ENCODE measurements at places on chromosomes 1 and 21.

GRCh38 chr1:19596065-19596713 lies 47.9 kb upstream of the NBL1 start:
- DNase-seq = no peak
- peak overlapping the region; percentile 87 for H3K4me3 ChIP-seq
- no peaks in the 10 kb centered on the region for H3K36me3 ChIP-seq
- peaks cover 48% of the 10 kb centered on the region for H3K4me1 ChIP-seq
- no peaks in the 10 kb centered on the region for H3K27me3 ChIP-seq

DNA sequence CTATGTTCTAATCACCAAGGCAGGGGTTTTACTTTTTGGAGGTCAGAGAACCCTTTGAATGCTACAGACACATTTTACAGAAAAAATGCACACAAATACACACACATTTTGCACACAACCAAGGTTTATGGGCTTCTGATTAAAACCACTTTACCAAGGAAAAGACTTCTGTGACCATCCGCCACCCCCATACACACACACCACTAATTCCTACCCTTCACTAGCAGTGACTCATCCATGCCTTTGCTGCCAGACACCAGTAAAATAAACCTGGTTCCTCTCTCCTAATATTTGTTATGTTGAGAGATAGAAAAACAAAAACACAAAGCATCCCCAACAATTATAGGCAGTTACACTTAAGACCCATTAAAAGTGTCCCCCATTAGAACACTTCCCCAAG lies 12.9 kb downstream of the PIGM start:
- no peaks in the 10 kb centered on the region for H3K36me3 ChIP-seq
- no peaks in the 10 kb centered on the region for H3K27me3 ChIP-seq
- DNase-seq = no peak
- H3K4me3 ChIP-seq = no peak overlapping the region
- H3K27ac ChIP-seq = no peak overlapping the region

- H3K36me3 ChIP-seq = peaks cover 16% of the 10 kb centered on the region
- peaks cover 67% of the 10 kb centered on the region for H3K4me1 ChIP-seq
- peak; percentile 91 for DNase-seq
Observed at GRCh38 chr1:42957880-42958487, 684 bp downstream of the SLC2A1 start.

- H3K36me3 ChIP-seq = no peaks in the 10 kb centered on the region
- H3K4me3 ChIP-seq = no peak overlapping the region
- no peak for DNase-seq
- H3K27ac ChIP-seq = no peak overlapping the region
Observed at GRCh38 chr21:25464275-25464674, 143.0 kb downstream of the MRPL39 start.

GRCh38 chr1:30616759-30617158 lies 106.6 kb downstream of the MATN1 start:
- peaks cover 48% of the 10 kb centered on the region for H3K27me3 ChIP-seq
- no peak overlapping the region for H3K4me3 ChIP-seq
- no peak overlapping the region for H3K27ac ChIP-seq
- no peak for DNase-seq

- no peak overlapping the region for H3K27ac ChIP-seq
- no peak overlapping the region for H3K4me3 ChIP-seq
- no peak for DNase-seq
- H3K36me3 ChIP-seq = no peaks in the 10 kb centered on the region
- no peaks in the 10 kb centered on the region for H3K27me3 ChIP-seq
Observed at GRCh38 chr1:52186449-52186848, 44.6 kb downstream of the ZFYVE9 start.

DNA sequence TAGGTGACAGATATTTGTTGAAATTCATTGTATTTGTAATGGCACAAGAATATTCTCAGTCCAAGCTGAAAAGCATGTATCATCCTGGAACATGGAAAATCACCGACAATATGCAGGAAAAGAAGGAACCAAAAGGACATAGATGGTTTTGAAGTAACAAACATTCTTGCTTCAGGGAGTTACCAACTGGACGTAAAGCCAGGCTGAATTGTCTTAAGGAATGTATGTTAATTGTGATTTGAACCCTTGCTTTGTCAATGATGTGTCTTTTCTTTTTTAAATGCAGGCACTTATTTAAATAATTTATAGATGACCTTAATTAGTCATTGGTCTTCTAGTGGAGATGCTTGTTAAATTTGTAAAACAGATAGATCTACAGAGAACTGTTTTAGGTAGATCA lies 489.4 kb upstream of the ZP4 start:
- no peaks in the 10 kb centered on the region for H3K4me1 ChIP-seq
- no peak overlapping the region for H3K27ac ChIP-seq
- no peaks in the 10 kb centered on the region for H3K36me3 ChIP-seq
- DNase-seq = no peak

GRCh38 chr1:231702804-231703203 lies 76.2 kb downstream of the DISC1 start:
- no peaks in the 10 kb centered on the region for H3K27me3 ChIP-seq
- no peak for DNase-seq
- H3K27ac ChIP-seq = no peak overlapping the region
- H3K4me3 ChIP-seq = no peak overlapping the region
- H3K36me3 ChIP-seq = no peaks in the 10 kb centered on the region

- no peaks in the 10 kb centered on the region for H3K4me1 ChIP-seq
- H3K27me3 ChIP-seq = no peaks in the 10 kb centered on the region
- no peaks in the 10 kb centered on the region for H3K36me3 ChIP-seq
- H3K27ac ChIP-seq = no peak overlapping the region
- DNase-seq = no peak
Observed at GRCh38 chr1:3333903-3334302, 120.6 kb upstream of the ARHGEF16 start.

DNA sequence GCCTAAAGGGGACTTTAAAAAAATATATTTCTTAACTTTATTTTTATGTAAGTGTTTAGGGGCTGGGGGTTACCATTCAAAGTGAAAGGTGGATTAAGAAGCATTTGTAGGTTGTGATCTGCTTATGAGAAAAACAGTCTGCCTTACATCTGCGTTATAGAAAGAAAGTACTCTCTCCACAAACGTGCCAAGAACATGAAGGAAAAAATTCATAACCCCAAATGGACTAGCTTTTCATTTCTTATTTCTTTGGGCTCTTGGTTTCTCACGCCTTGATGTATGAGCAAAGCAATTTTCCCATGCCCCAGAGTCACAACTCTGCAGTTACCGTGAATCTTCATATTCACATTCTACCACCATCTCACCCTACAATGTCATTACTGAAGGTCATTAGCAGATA lies 1165.1 kb upstream of the ADGRL4 start:
- H3K27ac ChIP-seq = no peak overlapping the region
- H3K4me1 ChIP-seq = no peaks in the 10 kb centered on the region
- H3K4me3 ChIP-seq = no peak overlapping the region
- no peaks in the 10 kb centered on the region for H3K27me3 ChIP-seq

GRCh38 chr1:20726932-20727745 lies 5.4 kb downstream of the SH2D5 start:
- H3K27ac ChIP-seq = no peak overlapping the region
- peaks cover 1% of the 10 kb centered on the region for H3K4me1 ChIP-seq
- no peak for DNase-seq
- peaks cover 44% of the 10 kb centered on the region for H3K27me3 ChIP-seq
- H3K4me3 ChIP-seq = no peak overlapping the region

DNA sequence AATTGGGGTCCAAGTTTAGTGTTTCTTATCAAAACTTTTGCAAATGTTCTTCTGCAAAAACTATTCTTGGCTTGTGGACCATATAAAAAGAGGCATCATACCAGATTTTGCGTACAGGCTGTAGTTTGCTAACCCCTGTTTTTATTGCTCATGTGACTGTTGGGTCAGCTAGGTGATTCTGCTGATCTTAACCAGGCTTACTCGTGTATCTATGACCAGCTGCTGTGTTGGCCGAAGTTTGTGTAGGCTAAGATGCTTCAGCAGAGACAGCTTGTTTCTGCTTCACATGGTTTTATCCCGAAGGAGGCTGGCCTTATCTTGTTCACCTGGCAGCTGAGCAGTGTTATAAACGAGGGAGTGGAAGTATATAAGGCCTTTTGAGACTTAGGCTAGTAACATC lies 38.2 kb downstream of the POU2F1 start:
- H3K27me3 ChIP-seq = no peaks in the 10 kb centered on the region
- no peaks in the 10 kb centered on the region for H3K36me3 ChIP-seq
- H3K27ac ChIP-seq = no peak overlapping the region
- DNase-seq = no peak
- H3K4me3 ChIP-seq = no peak overlapping the region
- peaks cover 27% of the 10 kb centered on the region for H3K4me1 ChIP-seq

DNA sequence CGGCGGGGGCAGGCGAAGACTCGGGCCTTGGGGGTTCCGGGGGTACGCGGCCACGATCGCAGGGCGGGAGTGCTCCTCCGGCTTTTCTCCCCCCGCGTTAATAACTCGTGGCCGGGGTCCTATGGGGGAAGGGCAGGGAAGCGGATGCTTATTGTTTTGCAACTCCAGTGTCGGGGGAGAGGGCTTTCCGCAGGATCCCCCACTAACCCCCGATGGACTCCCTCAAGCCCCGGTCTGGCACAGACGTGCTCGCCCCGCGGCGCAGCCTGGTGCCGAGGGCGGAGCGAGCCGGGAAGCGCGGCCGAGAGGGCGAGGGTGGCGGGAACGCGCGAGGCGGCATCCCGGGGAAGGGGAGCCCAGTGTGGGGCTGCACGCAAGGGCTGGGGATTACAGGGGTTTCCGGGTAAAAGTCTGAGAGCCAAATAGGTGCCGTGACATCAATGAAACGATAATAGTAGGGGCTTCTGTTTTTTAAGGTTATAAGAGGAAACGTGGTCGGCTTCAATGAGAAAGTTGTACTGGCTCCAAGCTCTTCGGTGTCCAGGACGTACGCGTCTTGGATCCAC lies 772 bp downstream of the UCK2 start:
- H3K27me3 ChIP-seq = no peaks in the 10 kb centered on the region
- peak overlapping the region; percentile 75 for H3K4me3 ChIP-seq
- H3K27ac ChIP-seq = peak overlapping the region; percentile 87
- H3K36me3 ChIP-seq = no peaks in the 10 kb centered on the region

DNA sequence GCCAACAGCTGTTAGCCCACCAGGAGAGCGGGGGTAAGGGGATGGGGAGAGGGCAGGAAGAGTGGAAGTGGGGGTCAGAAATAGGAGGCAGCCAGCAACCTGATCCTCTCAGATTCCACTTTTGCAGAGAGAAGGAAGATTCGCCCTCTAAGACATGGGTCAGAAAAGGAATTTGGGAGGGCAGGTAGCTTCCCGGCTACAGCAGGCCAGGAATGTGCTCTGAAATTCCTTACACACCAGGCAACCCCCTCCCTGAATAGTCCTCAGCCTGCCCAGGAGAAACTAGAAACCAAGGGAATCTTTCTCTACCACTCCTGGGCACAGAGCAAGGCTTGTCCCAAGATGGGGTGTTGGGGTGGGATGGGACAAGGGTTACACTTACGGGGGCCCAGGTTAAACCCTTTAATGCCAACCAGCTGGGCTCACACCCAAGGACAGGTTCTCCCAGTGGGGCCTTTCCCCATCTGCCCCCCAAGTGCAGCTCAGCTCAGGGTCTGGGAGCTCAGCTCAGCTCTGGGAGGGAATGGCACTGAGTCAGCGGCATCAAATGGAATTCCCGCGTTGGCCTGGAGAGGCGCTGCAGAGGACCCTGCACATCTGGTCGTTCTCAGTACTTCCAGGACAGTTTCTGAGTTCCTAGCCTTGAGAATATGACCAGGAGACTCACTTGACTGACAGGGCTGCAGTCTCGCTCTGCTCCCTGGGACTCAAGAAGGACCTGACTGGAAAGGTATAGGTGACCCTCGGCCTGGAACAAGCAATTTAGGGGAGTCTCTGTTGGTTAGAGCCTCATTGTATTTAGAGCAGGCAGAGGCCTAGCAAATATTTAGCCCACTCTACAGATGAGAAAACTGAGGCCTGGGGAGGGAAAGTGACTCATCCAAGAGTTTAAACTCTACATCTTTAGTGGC lies 761 bp downstream of the TNNT2 start:
- DNase-seq = no peak
- no peaks in the 10 kb centered on the region for H3K4me1 ChIP-seq
- no peaks in the 10 kb centered on the region for H3K36me3 ChIP-seq
- H3K4me3 ChIP-seq = no peak overlapping the region

DNA sequence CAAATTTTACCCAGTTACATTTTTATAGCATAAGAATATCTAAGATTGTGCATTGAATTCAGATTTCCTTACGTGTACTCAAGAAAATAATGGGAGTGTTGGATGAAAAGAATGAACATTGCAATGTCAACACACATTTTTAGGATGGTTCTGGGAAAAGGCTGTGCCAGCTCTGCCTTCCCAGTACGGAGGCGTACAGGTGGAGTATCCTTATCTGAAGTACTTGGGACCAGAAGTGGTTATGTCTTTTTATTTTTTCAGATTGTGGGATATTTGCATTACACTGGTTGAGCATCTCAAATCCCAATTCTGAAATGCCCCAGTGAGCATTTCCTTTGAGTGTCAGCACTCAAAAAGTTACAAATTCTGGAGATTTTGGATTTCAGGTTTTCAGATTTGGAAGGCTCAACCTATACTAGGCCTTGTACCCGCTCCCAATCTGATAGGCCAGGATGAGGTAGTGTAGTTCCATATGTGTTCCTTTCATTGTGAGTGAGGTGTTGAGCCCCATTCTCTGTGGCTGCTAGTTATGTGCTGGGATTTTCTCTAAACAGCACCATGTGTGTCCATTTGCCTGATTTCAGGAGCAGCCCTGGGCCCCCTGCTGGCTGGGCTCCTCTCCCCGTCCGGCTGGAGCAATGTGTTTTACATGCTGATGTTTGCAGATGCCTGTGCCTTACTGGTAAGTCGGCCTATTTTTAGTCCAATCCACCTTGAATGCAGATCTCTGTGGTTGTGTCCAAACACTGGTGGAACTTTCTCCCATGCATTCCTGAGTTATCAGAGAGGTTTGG lies 60.8 kb downstream of the SLC37A1 start:
- no peak for DNase-seq
- no peaks in the 10 kb centered on the region for H3K27me3 ChIP-seq
- no peak overlapping the region for H3K27ac ChIP-seq
- H3K4me3 ChIP-seq = no peak overlapping the region
- H3K4me1 ChIP-seq = no peaks in the 10 kb centered on the region

- H3K36me3 ChIP-seq = no peaks in the 10 kb centered on the region
- H3K27ac ChIP-seq = no peak overlapping the region
- H3K4me3 ChIP-seq = no peak overlapping the region
- DNase-seq = no peak
Observed at GRCh38 chr1:205861540-205861939, 11.6 kb upstream of the PM20D1 start.

DNA sequence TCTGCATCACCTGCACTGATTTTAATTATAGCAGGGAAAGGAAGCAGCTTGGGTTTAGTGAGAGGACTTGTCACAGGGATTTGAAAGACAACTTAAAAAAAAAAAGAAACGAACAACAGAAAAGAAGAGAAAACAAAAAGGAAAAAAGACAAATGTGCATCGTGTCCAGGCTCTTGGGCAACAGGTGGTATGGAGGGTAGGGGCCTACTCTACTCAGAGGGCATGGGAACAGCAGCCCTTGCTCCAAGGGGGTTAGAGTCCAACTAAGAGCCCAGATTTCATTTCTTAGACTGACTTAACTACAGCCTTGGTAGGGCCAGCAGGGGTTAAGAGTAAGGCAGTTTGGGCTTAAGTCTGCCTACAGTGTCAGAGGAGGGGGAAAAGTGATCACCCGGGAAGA lies 15.3 kb upstream of the EXOSC10 start:
- peaks cover 81% of the 10 kb centered on the region for H3K36me3 ChIP-seq
- no peak for DNase-seq
- H3K4me3 ChIP-seq = no peak overlapping the region

- DNase-seq = no peak
- H3K4me3 ChIP-seq = no peak overlapping the region
- no peaks in the 10 kb centered on the region for H3K27me3 ChIP-seq
- no peak overlapping the region for H3K27ac ChIP-seq
Observed at GRCh38 chr1:244075247-244075722, 24.2 kb downstream of the ZBTB18 start.

- H3K4me3 ChIP-seq = no peak overlapping the region
- no peaks in the 10 kb centered on the region for H3K27me3 ChIP-seq
- peak; percentile 69 for DNase-seq
- H3K4me1 ChIP-seq = no peaks in the 10 kb centered on the region
Observed at GRCh38 chr1:156836041-156836654, 19.5 kb upstream of the SH2D2A start.

GRCh38 chr1:174789399-174789798 lies 210.3 kb upstream of the CACYBP start:
- no peak for DNase-seq
